ENCODE measurements at places on chromosomes 2 and 18.

DNA sequence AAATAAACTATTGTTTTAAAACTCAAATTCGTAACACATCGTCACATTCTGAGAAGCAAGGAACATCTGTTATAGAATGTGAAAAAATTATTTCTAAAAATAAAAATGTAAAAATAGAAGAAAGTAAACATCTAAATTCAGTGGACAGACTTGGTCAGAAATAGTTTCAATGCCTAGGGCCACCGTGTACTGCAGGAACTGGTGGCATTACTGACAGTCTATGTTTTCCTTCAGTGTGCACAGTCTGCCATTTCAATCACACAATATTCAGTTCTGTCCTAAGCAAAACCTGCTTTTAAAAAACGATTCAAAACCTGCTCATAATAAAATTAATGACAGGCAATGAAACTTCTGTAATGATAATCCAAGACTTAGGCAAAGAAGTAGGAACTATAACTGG is 190.1 kb downstream of the ERBB4 start:
- no peak for DNase-seq

DNA sequence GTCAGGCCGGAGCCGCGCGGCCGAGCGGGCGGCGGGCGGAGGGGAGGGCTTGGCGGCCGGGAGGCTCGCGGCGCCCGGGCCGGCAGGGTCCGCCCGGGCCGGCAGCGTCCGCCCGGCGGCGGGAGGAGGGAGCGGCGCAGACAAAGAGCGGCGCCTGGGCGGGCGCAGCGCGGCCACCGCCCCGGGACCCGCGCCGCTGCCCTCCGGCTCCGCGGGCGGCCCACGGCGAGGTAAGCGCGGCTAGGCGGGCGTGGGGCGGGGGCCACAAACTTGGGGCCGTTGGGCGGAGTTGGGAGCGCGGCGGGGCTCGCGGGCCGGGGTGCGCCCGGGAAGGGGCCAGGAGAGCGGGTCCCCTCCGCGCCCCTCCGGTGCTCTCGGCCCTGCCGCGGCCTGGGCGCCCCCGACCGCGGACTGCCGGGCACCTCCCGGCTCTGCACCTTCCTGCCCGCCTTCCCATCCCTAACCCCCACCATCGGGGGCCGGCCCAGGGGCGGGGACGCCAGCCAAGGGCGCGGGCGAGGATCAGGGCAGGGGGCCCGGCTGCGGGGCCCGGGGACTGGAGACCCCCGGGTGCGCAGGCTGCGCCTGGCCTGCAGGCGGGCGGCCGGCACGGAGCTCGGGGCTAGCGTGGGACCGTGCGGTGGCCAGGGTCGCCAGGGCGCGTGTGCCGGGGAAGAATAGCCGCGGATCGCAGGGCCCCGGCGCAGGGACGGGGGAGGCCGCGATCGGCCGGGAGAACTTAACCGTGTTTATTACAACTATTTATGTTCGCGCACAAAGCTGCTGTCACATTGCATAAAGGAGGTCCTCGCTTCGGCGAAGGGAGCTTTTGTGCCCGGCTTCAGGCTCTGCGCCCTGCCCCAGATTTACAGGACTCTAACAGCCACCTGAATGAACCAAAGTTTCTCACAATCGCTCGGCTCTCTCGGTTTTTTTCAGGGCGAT is at the start of gene NCK2:
Gene NCK2, plus strand, starts transcription at position 4 of the 945 bp plus-strand sequence. CDS start 110,152 bp downstream, outside the sequence.
- DNase-seq: peak; percentile 60

DNA sequence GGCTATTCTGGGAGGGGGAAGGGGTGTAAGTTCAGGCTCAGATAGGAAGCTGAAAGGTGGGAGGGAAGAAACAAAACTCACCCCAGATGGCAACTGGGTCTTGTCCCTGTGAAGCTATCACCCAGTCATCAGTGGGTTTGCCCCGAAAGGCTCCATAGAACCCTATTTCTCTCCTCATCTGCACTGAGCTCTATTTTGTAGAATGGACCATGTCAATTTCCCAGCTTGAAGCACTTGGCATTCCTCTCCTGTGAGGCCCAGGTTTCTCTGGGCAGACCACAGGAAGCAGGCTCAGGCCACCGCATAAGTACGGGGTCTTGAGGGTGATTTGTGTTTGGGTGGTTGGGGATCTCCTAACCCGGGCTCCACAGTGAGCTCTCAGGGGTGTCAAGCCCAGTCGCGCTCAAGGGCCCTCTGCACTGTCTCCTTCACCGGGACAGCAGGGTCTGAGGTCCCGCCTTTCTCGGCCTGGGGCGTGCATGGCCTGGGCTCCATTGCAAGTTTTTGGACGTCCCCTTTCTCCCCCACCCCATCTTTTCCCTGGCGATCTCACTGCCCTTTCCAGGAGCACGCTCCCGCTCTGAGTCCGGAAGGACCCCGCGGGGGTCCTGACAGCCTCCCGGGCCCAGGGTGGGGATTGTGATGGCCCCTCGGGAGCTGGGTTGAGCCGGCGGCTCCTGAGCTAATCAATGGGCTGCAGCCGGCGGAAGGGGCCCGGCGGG is 27.3 kb upstream of the NOTO start:
- no peak for DNase-seq

- no peak for DNase-seq
Measured at GRCh38 chr2:157444641-157445040, 752 bp upstream of the CYTIP start.

DNA sequence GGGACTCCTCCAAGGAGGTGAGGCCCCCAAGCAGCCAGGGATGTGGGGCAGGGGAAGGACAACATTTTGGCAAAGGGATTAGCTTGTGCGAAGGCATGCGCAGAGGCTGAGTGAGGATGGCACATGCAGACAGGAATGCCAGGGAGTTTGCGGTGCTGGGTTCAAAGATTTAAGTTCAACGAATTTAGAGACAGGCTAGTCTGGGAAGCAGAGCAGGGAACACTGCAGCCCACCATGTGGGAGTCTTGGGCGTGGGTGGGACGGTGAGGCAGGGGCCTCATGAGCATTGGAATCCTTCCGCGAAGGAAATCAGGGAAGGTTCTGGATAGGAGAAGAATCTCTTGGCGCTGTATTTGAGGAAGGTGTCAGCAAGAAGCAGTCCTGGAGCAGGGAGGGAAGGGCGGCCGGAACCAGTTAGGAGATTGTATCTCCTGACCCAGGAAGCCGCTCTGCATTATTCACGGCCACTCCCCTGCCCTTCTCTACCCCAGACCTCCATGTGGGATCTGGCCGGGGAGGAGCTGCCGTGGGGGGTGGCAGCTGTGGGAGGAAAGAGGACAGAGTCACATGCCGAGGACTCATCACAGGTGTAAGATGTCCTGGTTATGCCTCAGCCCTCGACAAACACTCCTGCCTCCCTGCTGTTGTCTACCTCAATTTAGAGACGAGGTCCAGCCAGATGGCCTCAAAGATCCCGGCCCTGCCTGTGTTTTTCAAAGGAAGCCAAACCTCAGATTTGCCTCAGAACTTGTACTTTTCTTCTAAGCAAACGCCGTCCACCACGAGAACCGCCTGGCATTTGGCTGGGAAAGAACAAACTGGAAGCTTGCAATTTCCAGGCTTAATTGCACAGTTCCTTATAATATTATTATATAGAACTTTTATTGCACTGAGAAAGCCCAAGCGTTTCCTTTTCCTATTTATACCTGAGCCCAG is 123.7 kb upstream of the SMAD2 start:
- DNase-seq: no peak

DNA sequence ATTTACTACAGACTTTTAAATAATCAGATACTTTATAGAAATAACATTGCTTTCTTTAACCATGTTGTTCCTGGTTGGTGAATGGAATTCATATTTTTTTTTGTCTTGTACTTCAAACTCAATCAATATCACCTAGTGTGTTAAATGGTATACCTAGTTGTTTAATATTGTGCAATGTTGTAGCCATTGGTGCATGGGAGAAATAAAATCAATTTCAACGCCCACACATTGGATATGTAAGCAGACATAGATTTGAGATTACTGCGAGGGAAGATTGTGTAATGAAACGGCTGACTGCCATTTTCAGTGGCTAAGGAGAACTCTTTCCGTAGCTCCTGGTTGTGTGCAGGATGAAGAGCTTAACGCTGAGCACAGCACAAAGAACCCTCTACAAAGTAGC is 626.1 kb downstream of the TMEM182 start:
- no peak for DNase-seq

- DNase-seq: no peak
Measured at GRCh38 chr2:240759459-240759858, 60.6 kb downstream of the KIF1A start.

DNA sequence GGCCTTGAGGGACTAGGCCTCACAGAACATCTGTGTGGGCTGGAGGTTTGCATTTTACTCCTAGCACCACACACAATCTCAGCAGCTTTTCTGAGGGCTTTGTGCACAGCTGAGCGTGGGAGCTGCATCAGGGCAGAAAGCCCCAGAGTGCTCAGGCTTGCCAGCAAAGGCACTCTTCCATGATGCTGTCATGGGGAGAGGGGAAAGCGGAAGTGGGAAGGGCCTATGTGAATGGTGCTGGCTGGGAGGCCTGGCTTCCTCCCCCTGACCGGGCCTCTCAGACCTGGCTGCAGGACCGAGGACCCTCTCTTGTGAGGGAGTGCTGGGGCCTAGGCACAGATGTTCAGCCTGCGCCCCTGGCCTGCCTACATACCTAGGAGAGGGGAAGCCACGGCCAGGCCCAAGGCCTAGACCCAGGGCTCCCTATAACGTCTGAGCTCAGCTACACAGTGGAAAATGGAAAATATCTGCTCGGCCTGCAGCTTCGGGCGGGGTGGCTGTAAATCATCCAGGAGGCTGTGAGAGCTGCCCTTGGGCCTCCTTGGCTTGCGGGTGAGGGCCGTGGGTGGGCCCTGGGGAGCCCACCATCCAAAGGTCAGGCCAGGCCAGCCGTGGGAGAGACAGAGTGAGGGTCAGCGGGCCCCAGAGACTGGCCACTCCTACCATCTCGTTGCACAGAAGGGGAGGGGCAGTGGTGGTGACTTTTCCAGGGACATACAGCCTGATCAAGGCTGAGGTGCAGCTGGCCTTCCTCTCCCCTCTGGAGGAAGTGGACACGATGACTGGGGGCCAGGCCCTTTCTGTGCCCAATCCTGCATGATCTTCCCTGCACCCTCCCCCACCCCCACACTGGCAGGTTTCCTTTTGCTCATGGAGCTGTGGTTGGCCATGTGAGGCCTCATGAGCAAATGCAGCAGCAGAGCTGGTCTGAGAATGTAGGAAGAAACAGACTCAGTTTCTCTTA is 22.8 kb downstream of the GLI2 start:
- no peak for DNase-seq
